Calu3 (cell line): ENCODE measurements at places on chromosomes 7 and 10. TPM values are rescaled to one million over a fixed set of nuclear protein-coding genes. Genes with fewer than 3 reads are reported as not detected.

Gene IGF2BP3
- total RNA-seq, result 111 and 114 TPM in 2 replicates

Gene PYROXD2
- 7.0 and 10.1 TPM in 2 replicates for total RNA-seq

Gene KCNH2
- 0.45 and 0.66 TPM in 2 replicates for total RNA-seq

Gene CALHM3
- not detected in 2 replicates for total RNA-seq

Gene SDK1
- total RNA-seq, result 19.7 and 20.0 TPM in 2 replicates

GRCh38 chr10:22420787-22421517 is 75.7 kb downstream of the SPAG6 start:
- DNase-seq, result no peak

- DNase-seq, result no peak
Measured at GRCh38 chr7:154371424-154371823, 319.2 kb downstream of the DPP6 start.

GRCh38 chr7:43750016-43750887 is 8.2 kb upstream of the BLVRA start:
- no peak for DNase-seq

DNA sequence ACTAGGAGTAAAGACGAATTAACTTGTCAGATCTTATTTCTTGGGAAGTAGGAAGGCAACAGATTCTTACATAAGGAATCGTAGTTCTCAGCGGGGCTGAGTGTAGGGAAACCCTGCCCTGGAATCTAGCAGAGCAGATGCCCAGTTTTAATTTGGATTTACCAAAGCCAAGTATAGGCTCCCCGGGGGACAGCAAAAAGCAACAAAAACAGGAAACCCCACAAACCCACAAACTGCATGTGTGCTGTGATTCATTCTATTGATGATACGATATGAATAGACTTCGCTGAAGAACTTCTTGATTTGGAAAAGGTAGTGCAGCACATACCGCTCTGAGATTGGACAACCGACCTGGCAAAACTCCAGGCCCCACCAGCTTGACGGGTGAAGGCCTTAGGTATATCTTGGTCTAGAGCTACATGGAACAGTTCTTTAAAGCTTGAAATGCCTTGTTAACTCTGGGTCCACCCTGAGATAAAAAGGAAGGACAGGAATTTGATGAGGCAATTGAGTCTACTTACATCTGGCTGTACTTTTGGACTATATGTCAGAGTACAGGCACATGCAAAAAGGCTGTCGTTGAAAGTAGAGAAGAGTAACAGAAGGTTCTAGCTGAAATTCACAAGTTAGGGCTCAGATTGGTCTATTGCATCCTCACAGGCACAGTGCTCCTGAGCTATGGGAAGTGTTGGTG is 49.1 kb downstream of the STRA8 start:
- no peak for DNase-seq

GRCh38 chr7:110801502-110801901 is 289.4 kb upstream of the LRRN3 start:
- no peak for DNase-seq

- DNase-seq, result no peak
Measured at GRCh38 chr7:7539711-7540110, 4.0 kb upstream of the COL28A1 start.

DNA sequence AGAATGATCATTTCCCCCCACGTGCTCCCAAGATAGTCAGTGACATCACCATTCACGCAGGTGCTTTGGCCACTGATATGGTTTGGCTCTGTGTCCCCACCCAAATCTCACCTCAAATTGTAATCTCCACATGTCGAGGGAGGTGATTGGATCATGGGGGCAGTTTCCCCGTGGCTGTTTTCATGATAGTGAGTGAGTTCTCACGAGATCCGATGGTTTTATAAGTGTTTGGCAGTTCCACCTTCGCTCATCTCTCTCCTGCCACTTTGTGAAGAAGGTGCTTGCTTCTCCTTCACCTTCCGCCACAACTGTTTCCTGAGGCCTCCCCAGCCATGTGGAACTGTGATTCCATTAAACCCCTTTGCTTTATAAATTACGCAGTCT is 205.4 kb upstream of the SH2B2 start:
- no peak for DNase-seq

DNA sequence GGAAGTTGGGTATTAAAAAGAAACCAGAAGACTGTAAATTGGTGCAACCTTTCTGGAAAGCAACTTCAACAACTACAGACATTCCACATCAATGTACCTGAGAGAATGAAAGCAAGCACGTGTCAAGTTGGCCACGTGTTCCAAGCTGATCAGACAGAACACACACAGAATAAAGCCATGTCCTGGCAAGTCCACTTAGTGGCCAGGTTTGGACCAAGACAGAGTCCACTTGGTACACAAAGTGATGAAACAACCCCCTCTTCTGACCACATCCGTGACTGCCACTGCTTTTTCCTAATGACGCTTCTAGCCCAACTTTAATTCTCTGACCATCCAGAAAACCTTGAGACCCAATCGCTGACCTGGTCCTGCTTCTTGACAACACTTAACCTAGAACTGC is 109.4 kb downstream of the ABLIM1 start:
- peak; percentile 51 for DNase-seq

- DNase-seq, result no peak
Measured at GRCh38 chr7:33650828-33651227, 254.5 kb upstream of the BMPER start.
